ENCODE measurements at places on chromosomes 1 and 21.

GRCh38 chr1:116558140-116558549 is 12.7 kb downstream of the CD58 start:
- DNase-seq: no peak

DNA sequence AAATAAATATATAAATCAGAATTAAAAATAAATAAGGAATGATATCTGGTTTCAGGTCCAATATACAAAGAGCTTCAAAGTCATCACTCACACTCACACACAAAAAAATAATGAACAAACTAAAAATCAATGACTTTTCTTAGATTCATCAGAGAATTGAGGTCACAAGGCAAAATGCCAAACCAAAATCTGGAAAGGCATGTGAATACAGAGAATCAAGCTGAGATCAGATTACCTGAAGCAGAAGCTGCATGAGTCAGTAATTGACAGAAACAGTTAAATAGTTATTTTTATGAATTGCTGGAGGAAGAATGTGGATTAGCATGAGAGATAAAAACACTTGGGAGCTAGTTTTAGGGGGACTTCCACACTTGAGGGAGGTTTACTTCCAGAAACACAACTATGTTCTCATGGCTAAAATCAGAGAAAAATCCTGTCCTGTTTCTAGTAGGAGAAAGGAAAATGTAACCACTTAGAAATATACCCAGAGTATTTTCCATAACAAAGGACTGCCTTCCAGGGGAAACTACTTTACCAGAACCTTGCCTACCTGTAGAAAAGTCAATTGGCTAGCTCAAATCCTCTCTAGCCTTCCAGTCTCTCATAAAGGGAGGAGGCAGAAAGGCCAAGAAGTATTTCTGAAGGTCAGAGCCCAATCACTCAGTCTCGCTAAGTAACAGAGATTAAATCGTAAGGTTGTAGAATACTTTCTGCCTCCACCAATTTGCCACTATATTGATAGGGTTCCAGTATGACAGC is 536.6 kb upstream of the NR5A2 start:
- no peak for DNase-seq

- DNase-seq: no peak
Measured at GRCh38 chr1:32703479-32704291, 1.1 kb upstream of the SYNC start.

DNA sequence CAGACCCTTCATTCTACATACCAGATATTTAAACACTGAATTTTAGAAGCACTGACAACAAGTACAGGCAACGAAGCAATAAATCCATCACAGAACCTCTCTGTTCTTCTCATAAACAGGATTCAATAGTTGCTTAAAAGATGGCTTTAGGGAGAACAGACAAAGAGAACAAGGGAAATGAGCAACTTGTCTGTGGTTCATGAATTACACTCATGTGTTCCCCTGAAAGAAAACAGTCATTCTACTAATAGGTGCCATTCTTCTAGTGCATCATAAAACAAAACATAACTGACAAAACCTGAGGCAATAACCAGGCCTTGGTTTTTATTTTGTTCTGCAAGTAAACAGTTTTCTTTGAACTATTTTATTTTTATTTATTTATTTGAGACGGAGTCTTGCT is 6.8 kb downstream of the GNL2 start:
- no peak for DNase-seq

DNA sequence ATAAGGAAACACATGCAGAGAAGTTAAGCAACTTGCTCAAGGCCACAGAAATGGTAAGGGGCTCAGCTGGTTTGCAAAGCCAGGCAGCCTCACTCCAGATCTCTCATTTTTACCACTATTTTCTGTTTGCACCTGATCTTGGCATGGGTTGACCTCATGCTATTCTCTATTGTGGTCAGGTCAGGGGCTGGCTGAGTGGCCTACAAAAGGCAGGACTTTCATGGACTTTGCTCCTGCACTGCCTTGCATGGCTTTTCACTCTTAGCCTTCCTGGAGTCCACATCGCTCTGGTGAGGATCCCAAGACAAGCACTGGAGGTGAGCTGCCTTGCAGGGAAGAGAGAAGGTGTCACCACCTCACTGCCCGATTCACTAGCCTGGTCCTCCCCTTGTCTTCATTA is 56.8 kb upstream of the CSF3R start:
- no peak for DNase-seq

- no peak for DNase-seq
Measured at GRCh38 chr1:226485192-226485591, 63.4 kb upstream of the STUM start.

DNA sequence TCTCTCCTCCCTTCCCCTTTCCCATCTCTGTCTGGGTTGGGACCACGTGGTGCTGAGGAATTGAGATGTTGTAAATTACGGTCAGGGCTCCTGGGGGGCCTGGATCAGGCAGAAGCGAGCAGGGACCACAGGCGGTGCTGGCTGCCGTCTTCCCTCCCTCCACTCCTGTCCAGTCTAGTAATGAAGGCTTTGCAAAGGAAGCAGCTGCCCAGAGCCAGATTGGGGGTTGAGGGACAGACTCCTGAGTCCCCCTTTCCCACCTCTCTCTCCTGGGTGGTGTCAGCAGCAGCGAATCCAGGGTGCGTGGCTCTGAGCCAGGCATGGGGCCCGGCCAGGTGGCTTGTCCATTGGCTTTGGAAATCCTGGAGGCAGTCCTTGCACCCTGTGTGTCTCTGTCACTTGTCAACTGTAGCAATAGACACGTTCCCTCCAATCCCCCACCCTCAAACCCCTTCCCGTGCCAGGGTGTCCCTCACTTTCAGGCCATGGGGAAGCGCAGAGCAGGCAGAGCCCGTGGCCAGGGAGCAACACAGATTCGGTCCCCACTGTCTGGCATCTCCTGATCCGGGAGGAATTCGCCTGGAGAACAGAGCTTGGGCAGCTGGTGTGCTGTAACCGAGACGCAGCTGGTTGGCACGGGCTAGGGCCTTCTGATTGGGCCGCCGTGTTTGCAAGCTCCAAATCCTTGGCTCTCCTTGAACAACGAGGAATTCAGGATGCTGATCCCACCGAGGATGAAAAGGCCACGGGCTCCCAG is 64.8 kb upstream of the WNT4 start:
- no peak for DNase-seq

DNA sequence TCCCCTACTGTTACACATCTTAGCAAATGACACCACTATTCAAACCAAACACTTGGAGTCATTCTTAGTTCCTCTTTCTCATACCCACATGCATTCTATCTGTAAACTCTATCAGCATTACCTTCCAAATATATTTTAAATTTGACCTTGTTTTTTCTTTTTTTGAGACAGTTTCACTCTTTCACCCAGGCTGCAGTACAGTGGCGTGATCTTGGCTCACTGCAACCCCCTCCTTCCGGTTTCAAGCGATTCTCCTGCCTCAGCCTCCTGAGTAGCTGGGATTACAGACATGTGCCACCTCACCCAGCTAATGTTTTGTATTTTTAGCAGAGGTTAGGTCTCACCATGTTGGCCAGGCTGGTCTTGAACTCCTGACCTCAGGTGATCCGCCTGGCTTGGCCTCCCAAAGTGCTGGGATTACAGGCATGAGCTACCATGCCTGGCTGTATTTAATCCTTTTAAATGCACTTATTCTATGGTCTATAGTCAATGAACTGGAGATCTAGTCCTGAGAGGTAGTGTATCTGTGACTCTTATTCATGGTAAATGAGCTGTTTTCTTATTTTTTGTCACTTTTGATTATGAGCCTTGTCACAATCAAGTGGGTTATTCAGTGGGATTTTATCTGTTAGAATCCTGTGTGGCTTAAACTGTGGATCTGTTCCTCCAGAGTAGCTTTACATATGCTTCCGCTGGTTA is 73.1 kb downstream of the GATAD2B start:
- DNase-seq: no peak

- no peak for DNase-seq
Measured at GRCh38 chr21:38474124-38474523, 24.2 kb downstream of the ERG start.

GRCh38 chr21:28344985-28345384 is 647.7 kb downstream of the LTN1 start:
- no peak for DNase-seq

DNA sequence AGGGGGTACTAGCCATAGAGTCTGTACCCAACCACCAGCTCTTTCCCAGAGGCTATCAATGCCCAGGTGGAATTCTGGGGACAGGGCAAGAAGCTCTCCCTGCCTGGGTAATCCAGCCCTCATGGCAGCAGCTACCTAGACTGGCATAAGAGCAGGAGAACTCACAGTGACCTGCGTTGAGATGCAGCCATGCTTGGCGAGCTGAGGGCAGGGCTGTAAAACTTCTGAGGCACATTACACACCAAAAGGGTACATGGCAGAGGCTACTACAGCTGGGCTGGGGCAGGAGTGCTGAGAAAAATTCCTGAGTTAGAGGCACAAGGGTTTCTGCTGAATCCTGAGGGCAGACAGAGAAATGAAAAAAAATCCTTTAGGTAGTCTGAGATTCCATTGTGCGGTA is 927.9 kb upstream of the B3GALT2 start:
- no peak for DNase-seq

GRCh38 chr21:15406791-15407190 is 323.0 kb upstream of the USP25 start:
- no peak for DNase-seq

GRCh38 chr1:169151338-169151837 is 44.9 kb downstream of the ATP1B1 start:
- DNase-seq: no peak

- no peak for DNase-seq
Measured at GRCh38 chr1:162612606-162613400, 19.5 kb upstream of the DDR2 start.
